ENCODE measurements at places on chromosomes 2 and 18.

- no peak for DNase-seq
Observed at GRCh38 chr2:126749537-126749936, 93.6 kb downstream of the GYPC start.

DNA sequence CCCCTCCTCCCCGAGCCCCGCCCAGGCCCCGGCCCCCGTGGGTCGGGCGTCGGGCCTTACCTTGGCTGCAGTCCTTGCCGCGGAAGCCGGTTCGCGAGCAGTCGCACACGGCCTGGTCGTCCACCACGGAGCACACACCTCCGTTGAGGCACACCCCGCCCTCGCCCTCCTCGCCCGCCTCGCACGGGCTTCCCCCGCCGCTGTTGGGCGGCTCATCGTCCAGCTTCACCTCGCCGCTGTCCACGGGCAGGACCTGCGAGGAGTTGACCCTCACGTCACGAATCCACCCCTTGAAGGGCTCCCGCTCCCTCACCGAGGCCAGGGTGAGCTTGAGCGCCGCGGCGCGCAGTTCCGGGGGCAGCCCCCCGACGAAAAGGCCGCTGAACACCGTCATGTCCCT lies 4.5 kb downstream of the NRXN1 start:
- DNase-seq, result no peak

DNA sequence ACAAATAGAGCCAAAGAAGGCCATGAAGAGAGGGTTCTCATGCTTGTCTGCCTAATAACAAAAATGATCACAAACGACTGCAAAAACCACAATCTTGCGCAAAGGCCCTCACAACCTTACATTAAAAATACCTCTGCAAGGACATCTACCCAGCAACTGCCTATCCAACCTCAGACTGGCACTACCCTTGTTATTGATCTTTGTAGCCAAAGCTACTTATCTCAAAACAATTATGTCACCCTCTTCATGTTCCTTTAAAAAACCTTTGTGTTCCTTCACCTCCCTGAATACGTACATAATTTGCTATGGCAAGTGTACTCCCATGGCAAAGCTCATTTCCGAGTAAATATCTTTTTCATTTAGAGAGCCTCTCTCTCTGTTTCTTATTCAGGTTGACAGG lies 44.1 kb downstream of the TMEM163 start:
- DNase-seq, result no peak

DNA sequence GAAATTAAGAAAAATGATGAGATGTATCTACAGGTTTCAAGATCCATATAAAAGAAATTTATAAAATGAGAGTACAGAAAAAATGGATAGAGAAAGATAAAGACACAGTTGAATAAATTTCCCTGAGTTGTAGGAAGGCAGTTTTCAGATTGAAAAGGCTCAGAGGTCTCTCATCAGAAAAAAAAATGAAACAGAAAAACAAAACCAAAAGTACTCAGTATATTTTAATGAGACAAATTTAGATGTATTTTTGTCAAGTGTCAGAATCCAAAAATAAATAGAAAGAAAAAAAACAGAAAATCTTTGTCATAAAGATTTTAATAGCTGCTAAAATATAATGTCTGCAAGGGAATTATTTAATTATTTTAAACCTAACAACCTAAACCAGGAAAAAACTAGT lies 520.5 kb downstream of the KCNJ3 start:
- no peak for DNase-seq

GRCh38 chr2:202542142-202542541 lies 92.6 kb upstream of the FAM117B start:
- no peak for DNase-seq

DNA sequence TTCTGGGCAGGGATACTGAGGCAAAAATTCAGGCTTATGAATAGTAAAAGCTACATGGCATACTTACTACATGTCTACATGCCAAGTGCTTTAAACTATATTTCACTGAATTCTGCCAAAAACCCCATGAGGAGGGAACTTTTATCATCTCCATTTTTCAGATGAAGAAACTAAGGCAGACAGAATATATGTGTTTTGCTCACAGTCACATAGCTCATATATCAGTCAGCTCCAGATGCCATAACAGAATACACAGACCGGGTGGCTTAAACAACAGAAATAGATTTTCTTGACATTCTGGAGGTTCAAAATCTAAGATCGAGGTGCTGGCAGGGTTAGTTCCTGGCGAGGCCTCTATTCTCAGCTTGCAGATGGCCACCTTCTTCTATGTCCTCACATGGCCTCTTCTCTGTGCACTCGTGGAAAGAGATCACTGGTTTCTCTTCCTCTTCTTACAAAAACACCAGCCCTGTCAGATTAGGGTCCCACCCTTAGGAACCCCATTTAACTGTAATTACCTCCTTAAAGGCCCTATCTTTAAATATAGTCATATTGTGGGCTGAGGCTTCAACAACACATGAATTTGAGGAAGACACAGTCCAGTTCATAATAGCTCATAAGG lies 27.1 kb upstream of the CREB1 start:
- DNase-seq, result no peak

DNA sequence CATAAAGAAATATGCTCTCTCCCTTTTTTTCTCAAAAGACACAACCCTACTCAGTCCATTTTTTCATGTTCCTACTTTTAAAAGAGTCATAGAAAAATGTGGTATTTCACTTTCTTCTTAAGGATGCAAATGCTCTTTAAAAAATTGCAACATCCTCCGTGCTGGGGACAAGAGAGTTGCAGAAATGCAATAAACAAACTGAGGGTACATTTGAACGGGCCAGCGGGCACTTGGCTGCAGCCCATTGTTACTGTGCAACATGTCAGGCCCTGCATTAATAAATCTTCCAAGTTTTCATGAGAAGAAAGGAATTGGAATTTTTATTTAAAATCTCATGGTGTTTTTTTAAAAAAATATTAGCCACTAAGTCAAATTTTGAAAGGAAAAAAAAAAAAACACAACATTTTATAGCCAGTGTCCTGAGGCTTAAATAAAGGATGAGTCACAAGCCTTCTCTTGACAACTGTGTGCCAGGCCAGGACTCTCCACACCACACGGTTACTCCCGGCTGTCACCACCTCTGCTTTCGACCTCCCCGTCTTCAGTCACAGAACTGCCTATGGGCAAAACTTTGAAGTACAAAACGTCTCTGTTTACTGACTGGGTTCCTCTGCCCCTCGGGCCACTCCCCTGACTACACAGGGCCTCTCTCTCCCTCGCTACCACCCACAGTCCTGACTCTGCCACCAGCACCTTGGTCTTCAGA lies 57.5 kb upstream of the MFF start:
- DNase-seq, result no peak

DNA sequence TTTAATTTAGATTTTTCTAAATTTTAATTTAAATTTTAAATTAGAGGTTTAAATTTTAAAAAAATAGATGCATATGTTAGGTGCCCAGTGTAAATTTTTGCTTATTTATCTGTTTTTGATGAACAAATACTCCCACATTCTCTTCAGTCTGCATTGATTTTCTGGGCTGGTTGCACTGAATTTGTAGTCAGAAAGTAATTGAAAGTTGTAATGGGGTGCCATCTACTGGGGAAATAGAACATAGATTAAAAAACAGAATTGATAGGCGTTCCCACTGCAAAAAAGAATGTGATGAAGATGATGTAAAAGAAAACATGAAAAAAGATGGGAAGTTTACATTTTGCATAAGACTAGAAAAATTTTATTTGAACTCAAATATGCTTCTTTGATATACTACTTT lies 51.7 kb upstream of the CCDC85A start:
- peak; percentile 40 for DNase-seq

DNA sequence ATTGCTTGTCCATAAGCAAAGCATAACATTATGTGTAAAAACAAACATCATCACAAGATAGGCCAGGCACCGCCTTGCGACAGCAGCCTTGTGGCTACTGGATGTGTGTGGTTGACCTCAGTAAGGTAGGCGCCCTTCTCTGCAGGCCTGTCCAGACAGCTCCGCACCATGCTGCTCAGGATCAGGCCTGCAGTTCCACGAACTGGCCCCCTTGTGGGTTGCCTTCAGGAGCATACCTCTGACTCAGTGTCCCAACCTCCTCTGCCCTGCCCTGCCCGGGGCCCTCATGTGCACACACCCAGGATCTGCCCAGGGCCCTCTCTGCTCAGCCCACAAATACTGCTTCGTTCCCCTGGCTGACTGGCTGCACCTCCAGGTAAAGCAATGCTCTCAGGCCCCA lies 16.1 kb upstream of the ZNF236 start:
- DNase-seq, result no peak

DNA sequence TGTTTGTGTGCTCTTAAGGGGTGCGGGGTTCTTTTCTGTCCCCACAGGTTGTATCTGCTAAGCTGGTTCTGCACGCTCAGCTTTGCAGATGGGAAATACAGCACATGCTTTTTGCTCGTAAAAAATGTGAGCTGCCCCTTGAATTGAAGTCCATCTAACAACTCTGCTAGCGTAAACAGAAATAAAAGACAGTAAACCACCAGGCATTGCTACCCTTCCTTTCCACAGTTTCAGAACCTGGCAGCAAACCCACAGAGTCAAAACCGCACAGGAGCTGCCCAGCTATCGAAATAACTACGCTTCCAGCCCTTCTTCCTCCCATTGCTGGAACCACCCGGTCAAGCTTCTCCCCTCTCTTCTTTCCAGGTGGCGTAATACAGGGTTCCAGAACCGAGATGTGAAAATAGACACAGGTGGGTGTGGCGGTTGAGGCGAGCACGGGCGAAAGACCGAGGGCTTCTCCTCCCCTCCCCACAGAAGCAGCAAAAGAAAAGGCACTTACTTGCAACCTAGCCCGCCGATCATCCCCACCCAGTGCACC lies 479 bp downstream of the SCN9A start:
- DNase-seq, result peak; percentile 75

DNA sequence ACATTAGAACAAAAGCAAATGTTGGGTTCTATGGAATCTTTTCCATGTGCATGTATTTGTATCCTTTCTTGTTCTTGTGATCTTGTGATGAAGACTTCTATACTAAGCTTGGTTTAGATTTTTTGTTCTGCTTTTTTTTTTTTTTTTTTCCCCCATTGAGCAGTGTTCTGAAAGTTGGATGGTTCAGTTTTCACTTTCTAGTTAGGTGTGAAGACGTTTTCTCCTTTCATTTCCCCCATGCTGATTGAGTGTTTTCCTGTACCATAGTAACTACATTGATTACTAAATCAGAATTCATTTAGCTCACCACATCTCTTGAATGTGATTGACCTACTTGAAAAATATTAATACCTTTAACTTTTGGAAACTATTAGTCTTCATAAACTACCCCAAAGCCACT lies 34.1 kb downstream of the NOP58 start:
- no peak for DNase-seq

DNA sequence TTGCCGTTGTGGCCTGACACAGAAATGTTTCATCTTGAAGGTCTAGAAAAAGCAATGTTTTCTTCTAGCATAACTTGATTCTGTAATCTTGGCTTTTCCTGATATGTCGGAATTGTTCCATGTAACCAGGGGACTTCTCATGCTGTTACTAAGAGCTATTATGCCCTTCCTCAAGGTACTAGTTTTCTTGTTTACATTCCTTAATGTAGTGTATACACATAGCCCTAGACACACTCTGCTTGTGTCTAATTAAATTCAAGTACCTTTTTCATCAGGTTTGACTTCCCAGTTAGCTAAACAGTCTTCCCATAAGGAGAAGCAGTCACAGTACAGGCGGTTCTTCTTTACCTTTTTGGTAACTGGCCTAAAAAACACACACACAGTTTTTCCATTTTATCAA lies 122.8 kb upstream of the MSH6 start:
- DNase-seq, result no peak
